Cortex of kidney (tissue), 1 donor: ENCODE measurements at places on chromosomes 13 and 19.

GRCh38 chr19:3648037-3648905 is 21.7 kb upstream of the CACTIN start:
- no peak for DNase-seq

DNA sequence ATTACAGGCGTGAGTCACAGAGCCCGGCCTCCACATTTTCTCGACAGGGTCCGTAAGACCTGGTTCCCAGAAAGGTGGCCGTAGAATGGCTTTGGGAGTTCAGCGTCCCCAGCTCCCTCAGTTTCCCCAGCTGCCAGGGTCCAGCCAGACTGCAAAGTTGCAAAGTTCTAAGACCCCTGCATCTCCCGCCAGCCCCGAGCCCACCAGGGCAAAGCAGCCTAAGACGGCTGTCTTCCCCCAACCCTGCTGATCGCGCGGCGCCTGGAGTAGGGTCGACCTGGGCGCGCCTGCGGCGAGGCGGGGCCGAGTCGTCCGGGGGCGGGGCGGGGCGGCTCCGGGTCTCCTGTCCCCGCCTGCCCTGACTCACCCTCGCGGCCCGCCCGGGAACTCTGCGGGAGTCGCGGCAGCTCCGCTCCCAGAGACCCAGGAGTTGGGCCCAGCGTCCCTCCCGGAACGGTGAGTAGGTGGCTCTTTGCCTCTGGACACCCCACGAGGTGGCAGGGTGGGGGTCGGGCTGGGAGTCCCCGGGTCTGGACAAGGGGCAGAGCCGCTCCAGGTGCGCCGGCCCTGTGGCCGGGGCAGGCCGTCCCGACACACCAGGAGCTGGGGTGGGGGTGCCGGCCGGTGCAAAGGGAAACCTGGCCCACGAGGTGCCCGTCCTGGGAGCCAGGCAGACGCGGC is at the start of gene LRRC8E:
Gene LRRC8E, plus strand, starts transcription at position 366 of the 681 bp plus-strand sequence. CDS start 7,094 bp downstream, outside the sequence.
- no peak for DNase-seq

GRCh38 chr19:42323473-42323851 is 2.0 kb upstream of the MEGF8 start:
- DNase-seq: no peak

- no peak for DNase-seq
Observed at GRCh38 chr19:49570138-49570856, 10.1 kb downstream of the NOSIP start.

GRCh38 chr19:16228637-16229321 is 31.1 kb downstream of the AP1M1 start:
- no peak for DNase-seq

DNA sequence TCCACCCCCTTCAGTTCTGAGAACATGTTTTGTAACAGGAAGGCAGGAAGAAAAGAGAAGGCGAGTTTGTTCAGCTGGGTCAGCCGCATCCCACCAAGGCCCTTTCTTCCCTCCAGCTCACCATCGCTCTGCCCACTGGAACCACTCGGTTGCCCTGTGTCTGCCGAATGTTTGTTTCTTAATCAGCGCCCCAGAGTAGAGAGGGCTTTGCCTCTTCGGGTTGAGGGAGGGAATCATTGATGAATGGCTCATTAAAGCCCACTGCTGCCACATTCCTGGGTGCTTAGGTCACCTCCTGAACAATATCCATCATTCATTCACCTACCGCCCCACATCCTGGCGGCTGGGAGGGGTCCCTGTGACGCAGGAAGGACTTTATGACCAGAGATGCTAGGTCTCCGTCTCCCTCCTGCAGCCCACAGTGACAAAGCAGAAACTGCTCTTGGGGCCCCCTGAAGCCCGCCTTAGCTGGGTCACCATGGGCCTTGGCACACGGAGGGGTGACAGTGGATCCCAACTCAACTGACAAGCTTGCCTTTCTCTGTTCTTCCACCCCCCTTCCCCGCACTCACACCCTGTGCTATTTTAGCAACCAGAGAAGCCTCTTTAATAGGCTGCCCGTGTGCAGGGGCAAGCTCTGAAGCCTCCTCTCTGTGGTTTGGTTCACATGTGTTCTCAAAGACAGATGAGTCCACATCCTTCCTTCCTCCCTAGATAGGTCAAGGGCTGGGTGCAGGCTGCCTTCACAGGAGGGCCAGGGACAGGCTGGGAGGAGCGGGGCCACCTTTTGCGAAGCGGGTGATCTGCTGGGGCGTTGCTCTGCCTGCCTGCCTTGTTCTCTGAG is 46.2 kb downstream of the ACTN4 start:
- DNase-seq: no peak

GRCh38 chr19:39710333-39710890 is 6.1 kb downstream of the LGALS14 start:
- DNase-seq: no peak

DNA sequence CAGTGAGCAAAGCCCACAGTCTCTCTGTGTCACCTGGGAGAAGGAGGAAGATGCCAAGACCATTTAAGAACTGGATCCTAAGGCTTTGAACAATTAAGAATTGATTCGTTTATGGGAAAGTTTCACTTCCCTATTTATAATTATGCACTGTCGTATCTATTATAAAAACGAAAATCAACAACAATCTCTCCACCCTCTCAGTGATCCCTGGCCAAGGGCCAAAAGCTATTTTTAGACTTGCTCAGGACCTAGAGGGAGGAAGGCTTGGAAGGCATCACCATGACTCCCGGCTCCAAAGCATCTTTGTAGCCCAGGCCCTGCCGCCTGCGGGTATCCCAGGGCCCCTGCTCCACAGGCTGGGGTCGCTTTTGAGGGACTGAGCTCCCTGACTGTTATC is 1.3 kb downstream of the RHPN2 start:
- DNase-seq: no peak

- DNase-seq: no peak
Observed at GRCh38 chr13:101709952-101710351, 257.5 kb downstream of the ITGBL1 start.

- DNase-seq: no peak
Observed at GRCh38 chr19:37303591-37304171, 67.2 kb upstream of the ZNF527 start.

GRCh38 chr13:110138010-110138699 is 168.8 kb downstream of the COL4A1 start:
- DNase-seq: no peak

GRCh38 chr13:23728807-23729206 is 158.6 kb downstream of the TNFRSF19 start:
- DNase-seq: no peak

DNA sequence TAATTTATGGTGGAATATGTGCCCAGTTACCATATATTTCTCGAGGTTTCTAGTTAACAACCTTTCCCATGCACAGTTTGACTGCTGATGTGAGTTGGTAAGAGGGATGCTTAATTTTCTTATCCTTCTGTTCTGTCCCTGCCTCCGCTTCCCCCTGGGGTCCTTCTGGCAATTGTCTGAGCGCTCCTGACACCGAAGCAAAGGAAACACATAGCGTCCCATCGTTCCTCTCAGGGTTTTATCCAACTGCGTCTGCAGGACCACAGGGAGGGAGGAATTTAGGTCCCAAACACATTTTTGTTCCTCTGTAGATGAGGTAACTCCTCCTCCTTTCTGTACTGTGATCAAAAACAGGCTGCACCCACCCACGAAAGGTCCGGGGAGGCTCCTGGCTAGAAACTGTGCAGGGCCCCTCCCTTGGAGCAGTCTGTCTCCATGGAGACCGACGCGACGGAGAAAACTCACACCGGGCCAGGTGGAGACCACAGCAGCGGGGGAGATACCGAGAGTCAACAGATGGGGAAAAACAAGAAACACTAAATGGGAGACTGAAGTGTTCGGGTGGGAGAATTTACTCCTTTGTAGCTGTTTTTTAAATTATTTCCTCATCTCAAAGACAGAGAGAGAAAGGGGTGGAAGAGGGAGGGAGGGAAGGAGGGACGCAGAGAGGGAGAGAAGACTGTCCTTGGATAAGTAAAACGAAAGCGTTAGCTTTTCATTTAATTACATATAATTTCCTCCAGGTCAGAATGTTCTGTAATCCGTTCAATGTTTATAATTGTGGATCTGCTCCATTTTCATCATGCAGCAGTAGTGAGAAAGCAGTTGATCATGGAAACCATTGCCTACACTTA is 191.8 kb upstream of the NBEA start:
- no peak for DNase-seq

DNA sequence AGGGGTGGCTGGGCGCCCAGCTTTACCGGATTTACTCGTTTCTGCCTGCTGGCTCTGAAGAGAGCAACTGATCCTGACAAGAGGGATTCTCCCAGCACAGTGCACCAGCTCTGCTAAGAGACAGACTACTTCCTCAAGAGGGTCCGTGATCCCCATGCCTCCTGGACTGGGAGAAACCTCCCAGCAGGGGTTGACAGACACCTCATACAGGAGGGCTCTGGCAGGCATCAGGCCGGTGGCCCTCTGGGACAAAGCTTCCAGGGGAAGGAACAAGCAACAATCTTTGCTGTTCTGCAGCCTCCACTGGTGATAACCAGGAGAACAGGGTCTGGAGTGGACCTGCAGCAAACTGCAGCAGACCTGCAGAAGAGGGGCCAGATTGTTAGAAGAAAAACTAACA is 1192.5 kb upstream of the PRR20A start:
- DNase-seq: no peak

- DNase-seq: no peak
Observed at GRCh38 chr13:28412981-28413380, 81.9 kb downstream of the FLT1 start.

- DNase-seq: no peak
Observed at GRCh38 chr19:39997638-39998216, 867 bp downstream of the ZNF546 start.

DNA sequence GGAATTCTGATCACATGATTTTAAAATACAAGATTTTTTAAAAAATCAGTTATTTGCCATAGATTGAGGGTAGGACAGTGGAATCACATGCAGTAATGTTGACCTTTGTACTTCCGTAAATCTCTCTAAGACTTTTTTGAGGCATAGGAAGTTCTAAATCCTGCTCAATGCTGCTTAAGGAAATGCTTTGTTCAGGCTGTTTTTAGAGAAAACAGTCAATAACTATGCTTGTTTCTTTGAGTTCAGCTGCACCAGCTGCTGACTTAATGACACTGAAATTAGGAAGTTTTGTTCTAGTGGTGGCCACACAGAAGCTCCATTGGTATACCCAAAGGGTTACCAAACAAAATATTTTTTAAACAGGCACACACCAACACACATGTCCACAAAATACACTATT is 60.9 kb downstream of the KLF12 start:
- no peak for DNase-seq

DNA sequence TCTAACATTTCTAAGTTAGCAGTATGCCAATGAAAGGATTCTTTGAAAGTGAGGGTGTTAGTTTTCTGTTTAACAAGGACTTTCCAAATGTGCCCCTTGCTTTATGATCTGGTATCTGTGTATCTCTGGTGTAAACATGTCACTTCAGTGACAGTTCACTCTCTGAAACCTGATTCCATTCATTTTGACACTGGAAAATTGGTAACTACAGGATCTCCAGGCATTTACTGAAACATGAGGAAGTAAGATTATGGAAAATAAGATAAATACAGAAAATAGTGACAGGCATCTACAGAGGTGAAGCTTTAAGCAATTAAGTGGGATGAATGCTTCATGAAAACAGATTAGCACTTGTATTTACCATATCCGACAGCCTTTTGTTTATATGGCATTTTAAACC is 101.6 kb upstream of the MYO16 start:
- DNase-seq: no peak

DNA sequence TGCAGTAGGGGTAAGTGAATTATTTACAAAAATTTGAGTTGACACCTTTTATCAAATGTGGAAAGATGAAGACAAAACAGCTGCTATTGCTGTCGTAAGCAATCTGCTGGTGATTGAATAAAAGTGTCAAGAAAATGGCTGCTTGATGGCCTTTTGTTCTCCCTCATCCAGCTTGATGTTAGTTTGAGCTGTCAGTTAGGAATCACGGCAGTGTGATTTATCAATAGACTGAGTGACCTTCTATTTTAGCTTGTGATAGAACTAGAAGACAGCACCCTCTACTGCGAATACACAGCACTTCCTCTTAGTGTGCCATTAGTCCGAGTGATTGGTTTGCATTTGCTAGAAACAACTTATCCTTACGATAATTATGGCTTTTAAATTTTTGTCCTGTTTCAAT is 76.3 kb downstream of the MZT1 start:
- DNase-seq: no peak

GRCh38 chr19:6551607-6552450 is 21.0 kb downstream of the TNFSF9 start:
- DNase-seq: no peak

DNA sequence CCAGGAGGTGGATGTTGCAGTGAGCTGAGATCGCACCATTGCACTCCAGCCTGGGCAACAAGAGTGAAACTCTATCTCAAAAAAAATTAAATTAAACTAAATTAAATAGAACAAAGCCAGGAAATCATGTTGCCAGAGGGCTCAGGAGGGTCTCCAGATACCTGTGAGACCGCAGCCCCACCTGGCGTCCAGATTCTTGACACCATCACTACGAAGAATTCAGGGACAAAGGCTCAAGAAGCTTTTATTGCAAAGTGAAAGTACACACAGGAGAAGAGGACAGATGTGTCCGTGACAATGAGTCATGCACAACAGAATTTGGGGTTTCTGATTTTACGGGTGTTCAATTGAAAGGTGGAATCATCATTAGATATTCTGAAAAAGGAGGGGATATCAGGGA is 76.6 kb downstream of the STOML3 start:
- no peak for DNase-seq

DNA sequence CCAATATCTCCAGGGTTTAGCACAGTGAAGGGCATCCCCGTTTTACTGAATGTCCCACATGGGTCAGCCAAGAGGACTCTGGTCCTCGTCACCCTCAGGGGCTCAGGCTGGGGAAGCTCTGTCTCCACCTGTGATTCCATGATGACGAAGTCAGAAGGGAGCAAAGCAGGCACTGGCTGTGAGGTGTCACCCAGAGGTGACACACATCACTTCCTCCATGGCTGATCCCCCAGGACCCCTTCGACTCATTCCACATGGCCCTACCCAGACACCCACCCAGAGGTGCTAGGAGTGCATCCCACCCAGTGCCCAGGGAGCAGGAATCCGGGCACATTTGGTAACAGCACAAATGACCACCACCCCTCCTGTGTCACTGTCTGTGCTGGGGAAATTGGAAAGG is 145.2 kb upstream of the VSTM2B start:
- no peak for DNase-seq

DNA sequence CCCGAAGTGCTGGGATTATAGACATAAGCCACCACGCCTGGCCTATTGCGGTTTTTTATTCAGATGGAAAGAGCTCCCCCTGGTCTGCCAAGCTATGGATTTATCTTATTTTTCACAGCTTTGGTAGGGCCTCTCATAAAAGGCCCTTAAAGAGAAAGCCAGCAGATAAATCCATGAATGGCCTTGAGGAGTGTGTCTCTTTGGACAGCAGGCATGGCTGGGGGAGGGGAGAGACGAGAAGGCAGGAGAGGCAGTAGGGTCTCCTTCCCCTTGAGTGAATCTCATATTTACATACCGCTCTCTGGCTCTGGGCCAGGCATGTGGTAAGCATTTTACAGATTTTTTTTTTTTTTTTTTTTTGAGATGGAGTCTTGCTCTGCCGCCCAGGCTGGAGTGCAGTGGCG is 25.2 kb downstream of the MARK4 start:
- DNase-seq: no peak

- no peak for DNase-seq
Observed at GRCh38 chr19:1452802-1453524, 3.0 kb downstream of the APC2 start.
